ENCODE measurements at places on chromosomes 4 and X.

GRCh38 chrX:26918631-26919030 lies 544.5 kb downstream of the PPP4R3C start:
- DNase-seq = no peak

- DNase-seq = no peak
These were observed 121.3 kb downstream of the PRDM5 start for GRCh38 chr4:120801137-120801758.

DNA sequence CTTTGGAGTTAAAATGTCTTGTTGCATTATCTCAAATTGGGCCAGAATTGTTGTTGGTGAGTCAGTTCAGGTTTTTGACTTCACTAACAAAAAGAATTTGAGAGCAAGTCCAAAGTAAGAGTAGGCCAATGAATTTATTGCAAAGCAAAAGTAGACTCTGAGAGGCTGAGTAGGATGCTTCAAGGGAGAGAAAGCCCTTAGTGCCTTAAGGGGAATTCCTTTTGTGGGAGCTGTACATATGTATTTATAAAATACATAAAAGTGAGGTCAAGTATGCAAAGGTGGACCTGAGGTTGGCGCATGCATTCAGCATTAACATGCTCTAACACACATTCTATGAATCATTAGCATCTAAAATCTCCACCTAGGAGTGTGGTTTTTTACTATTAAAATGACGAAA lies 565.4 kb downstream of the GRXCR1 start:
- DNase-seq = no peak

GRCh38 chr4:77903186-77903585 lies 40.6 kb downstream of the MRPL1 start:
- no peak for DNase-seq

GRCh38 chr4:125268068-125268755 lies 46.5 kb upstream of the FAT4 start:
- DNase-seq = no peak

GRCh38 chrX:136147315-136147901 lies at the start of gene FHL1:
Gene FHL1, plus strand, starts transcription at chrX:136147533.
- peak; percentile 69 for DNase-seq

GRCh38 chrX:37380924-37381323 lies 31.8 kb downstream of the PRRG1 start:
- DNase-seq = no peak

GRCh38 chr4:38177641-38178391 lies 217.6 kb downstream of the PTTG2 start:
- DNase-seq = peak; percentile 55

DNA sequence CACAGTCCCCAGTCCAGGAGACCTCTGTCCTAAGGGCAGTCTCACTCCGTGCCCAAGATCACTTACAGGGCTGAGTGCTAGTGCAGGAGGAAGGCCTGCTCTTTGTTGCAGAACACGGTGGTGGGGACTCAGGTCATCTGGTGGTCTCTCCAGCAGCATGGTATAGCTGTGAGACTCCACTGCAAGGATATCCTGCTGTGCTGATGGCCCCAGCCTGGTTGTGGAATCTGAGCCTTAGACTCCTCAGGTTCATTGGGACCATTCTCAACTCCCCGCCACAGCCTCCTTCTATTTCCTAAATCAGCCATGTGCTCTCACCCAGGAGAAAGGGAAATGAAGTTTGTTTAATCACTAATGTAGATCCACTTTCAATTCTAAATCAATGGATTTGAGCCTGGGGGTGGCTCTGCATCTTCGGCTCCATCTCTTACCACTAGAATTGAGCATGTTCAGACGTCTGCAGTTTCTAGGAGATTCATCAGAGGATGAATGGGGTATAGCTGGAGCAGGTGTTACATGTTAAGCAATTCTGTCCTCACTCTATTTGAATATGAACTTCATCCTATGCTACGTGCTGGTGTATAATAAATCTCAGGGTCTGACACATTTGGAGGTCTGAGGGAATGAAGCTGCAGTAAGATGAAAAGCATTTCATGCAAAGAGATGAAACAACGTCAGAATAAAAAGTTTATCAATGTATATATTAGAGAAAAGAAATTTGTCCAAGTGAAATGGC lies 189.2 kb downstream of the MGST2 start:
- DNase-seq = no peak

DNA sequence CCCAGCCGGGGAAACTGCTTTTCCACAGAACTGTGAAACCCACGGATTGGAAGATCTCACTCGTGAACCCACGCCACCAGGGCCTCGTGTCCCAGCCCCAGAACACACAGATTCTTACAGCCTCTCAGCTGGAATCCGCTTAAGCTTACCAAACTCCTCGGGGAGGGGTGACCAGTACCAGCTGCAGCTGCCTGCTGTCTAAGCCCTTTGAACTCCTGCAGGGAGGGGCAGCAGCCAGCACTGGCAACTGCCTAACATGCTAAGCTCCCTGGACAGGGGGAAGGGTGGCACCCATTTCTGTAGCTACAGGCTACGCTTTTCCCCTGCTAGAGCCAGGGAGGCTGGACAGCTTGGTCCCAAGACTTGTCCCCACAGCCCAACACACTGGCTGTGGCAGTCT lies 38.4 kb downstream of the TBL1X start:
- no peak for DNase-seq

DNA sequence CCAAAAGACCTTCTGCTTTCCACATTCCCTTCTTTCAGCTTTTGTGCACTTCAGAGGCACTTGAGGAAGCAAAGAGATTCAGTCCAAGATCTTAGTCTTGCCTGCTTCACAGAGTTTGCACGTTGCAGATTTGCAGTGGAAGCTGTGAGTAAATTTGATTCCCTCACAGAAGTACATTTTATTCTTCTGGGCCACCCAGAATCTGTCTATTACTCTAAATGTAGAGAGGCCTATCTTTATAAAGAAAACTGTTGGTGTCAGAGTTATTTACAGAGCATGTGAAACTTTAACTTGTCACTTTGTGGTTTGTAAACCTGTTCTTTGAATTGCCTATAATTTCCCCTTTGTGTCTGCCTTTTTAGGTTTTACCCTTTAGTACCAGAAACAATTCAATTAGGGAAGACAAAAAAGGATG lies 15.5 kb downstream of the SPRY1 start:
- no peak for DNase-seq

GRCh38 chrX:153905481-153906095 lies 1.1 kb downstream of the AVPR2 start:
- no peak for DNase-seq
